ENCODE measurements at places on chromosomes 2 and 18.

DNA sequence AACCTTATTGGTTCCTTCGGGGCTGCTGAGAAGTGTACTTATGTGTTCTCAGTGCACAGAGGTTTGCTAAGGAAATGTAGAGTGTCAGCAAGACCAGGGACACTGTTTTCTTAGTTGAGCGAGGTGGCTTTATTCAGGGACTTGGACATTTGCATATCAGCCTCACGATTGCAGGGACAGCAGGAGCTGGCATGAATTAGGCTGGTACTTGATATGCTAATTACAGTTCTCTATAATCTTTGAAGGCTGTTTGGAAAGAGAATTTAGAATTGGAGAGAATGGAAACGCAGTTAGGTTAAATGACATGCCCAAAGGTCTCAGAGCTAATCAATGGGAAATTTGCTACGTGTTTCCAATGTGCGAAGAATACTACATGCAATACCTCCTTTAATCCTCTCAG, 18.7 kb upstream of the MTCL1 start:
- no peak for DNase-seq

DNA sequence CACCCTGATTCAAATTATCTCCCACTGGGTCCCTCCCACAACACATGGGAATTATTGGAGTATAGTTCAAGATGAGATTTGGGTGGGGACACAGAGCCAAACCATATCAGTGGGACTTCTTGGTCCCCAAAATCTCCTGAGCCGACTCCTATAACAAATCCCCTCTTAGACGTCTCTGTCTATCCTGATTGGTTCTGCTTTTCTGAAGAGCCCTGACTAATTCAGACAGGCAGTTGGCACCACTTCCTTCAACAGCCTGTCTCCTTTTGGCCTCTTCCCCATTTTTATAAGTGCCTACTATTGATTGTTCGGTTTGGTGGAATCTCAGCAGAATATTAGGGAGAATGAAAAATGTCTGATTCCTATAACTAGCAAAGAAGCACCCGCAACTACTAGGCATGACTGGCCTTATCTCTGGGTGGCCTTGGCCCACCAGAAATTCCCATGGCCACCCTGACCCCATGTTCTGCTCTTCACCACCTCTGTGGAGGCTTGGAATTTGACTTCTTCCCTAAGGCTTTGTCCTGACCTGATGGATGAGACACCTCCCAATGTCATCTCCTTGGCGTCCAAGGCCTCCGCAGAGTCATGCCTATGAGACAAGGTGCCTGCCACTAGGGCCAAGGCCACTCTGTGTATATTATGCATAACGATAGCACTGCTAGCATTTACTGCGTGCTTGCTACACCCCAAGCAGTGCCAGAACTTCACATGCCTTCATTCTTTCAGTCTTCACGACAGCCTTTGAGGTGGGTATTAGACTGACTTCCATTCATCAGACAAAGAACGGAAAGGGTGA, 218.9 kb upstream of the COPS8 start:
- DNase-seq = no peak

DNA sequence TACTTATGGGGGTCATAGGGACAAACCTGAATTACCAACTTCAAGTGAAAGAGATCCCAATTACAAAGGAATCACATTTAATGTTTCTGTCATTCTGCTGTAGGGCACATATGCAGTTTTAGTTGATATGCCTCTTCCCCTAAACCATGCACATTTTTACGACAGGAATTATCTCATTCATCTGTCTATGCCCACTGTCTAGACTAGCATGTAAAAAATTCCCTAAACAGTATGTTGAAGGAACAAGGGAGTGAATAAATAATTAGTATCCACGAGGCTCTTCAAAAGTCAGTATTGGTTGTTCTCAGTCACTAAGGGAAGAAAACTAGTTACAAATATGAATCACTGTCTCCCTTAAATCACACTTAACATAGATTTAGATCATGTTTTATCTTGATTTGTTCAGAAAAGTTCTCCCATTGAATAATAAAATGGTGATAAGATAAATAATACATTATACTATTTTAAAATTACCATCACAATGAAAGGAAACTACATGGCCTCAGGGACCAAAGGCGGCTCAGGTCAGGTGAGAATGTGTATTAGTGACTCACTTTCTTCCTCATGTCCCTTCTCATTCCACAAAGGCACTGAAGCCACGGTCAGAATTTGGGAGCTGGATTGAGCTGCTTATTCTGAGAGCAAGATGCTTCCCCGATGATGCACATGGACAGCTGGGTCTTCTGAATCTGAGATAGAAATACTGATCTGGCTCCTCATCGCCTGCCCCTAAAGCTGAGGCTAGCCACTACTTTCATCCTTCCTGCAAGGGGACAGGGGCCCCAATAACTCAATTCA, 29.1 kb downstream of the DYM start:
- DNase-seq = no peak

- no peak for DNase-seq
Observed at GRCh38 chr18:59516356-59517155, 157.5 kb upstream of the LMAN1 start.

GRCh38 chr2:191954451-191954850, 107.6 kb upstream of the CAVIN2 start:
- no peak for DNase-seq

DNA sequence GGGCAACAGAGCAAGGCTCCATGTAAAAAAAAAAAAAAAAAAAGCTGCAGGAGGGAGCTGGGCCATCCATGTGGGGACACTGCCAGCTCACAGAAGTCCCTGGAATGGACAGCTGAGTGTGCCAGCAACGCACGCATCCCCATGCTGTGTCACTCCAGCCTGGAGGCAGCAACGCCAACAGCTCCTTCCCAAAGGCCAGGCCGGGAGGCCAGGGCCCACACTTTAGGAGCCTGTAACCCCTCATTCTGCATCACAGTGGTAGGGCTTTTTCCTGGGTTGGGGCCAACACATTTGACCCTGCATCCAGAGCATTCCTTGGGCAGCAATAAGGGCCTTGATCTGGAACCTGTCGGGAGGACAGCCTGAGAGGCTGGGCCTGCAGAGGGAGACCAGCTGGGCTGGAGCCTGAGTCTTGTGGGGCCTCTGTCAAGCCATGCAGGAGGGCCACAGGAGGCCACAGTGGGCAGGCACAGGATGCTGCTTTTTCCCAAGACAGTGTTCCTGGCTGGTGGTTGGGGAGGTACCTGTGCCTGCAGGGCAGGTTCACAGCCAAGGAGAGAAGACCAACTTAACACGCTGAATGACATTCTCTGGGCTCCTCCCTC, 16.8 kb upstream of the KCNK3 start:
- DNase-seq = no peak

DNA sequence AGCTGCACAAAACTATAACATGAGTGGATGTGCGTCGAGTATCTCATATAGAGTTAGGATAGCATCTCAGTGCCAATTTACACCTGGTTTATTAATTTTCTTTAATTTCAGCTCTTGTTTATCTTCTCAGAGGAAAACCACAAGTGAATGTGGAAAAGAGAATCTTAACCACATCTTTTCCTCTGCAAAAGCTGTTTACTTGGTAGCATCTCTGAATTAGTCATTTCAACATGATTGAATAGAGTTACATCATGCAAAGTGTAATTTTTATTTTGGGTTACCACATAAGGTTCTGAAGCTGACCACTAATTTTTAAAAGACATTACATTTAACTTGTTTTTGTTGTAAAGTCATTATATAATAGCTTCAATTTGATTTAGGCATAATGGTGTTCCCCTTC, 83.8 kb upstream of the FAM237A start:
- DNase-seq = no peak

Data from stimulated activated naive B cell treated with anti-CD40 and anti-IgM and Interleukin-4, amounts not matched to agents 10 μg/mL and 1 μg/mL and 100 μg/mL, for 72 hours (primary cell).